GM18507 (cell line): ENCODE measurements at places on chromosomes 2 and 18.

DNA sequence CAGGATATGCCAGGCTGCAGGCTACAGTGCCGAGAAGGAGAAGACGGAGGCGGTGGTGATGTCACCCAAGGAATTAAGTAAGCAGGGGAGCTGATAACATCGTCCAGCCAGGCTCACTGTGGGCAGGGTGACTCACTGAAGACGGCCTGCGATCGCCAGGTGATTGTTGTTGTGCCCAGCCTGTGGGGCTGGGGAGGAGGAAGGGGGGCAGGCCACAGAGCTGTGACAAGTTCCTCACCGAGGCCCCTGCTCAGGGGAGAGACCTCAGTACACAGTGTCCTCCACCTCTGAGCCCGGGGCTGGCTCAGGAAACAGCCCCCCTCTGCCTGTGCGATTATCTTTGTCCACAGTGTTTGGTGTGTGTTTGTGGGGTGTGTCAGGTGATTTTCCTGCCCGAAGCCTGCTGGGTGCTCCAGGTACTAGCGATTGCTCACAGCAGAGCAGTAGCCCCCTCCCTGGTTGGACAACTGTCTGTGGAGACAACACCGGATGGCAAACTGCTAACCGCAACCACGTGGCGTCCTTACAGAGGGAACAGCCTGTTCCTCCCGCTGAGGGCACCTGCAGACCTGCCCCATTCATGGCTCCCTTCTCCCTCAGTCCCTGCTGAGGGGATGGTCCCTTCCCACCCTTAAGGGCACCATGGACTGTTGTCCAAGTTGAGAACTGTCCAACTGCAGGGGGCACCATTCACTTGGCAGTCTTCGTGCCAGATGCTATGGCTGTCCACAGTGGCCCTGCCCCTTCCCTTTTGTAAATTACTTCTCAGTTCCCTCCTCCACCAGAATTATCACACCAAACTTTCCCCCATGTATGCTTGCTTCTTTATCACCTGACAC, 95.1 kb downstream of the ZFP36L2 start:
- no peak for DNase-seq

DNA sequence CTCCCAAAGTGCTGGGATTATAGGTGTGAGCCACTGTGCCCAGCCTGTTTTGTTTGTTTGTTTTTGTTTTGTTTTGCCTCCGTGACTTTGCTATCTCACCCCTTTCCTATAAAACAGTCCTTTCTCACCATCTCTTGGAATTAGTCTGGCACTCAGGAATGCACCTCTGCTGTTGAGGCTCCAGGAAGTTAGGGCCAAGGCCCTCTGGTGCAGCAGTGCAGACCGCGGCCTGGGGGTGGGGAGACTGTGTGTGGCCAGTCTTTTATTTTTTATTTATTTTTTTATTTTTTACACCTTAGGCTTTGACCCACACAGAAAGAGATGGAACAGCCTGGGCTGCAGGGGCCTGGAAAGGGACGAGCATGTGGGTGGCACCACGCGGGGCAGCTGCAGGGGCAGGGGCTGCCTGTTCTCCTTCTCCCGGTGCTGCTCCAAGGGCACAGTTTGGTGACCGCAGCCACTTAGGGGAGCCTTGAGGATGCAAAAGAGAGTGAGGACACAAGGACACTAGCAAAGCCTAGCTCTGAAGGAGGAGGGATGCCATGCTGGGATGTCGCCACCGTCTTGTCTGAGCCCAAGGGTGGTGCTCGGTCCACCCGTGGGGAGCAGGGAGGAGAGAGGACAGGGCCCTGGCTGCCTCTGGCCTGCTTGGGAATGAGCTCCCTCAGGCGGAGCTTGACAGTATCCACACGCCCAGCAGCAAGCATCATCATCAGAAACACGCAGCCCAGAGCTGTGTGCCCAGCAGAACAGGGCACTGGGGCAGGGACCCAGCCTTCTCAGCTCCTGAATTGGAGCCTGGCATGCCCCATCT, 19.4 kb upstream of the ALPI start:
- DNase-seq: no peak

DNA sequence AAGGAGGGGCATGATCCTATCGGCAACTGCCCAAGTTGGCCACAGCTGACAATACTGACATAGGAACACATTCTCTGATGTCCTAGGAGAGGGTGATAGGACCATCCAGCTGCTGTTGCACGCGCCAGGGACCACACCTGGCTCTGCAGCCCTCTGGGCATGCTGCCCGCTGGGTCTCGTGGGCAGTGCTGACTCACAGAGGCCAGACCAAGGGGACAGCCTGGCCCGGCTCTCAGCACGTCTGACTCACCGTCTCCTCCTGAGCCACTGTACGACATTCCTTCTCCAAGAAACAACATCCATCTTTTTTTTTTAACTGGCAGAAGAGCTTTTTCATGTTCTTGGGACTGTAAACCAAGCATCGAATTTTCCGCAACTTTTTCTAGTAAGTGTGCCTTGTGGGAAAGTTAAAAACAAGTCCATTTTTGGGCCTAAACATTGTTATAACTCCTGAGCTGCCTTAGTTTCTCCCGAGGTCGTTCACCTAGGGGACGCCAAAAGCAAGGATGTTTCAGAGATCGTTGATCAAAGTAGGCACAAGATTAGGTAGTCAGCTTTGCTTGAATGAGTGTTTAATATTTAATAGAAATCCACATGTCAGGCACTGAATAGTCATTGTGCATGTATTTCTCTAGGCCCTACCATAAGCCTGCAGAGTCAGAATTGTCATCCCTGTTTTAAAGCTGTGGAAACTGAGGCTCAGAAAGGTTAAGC, 100.3 kb downstream of the TTC32 start:
- no peak for DNase-seq

- DNase-seq: no peak
Observed at GRCh38 chr18:56096861-56097260, 508.9 kb upstream of the TCF4 start.

- DNase-seq: no peak
Observed at GRCh38 chr18:79910563-79911343, 40.7 kb downstream of the SLC66A2 start.

DNA sequence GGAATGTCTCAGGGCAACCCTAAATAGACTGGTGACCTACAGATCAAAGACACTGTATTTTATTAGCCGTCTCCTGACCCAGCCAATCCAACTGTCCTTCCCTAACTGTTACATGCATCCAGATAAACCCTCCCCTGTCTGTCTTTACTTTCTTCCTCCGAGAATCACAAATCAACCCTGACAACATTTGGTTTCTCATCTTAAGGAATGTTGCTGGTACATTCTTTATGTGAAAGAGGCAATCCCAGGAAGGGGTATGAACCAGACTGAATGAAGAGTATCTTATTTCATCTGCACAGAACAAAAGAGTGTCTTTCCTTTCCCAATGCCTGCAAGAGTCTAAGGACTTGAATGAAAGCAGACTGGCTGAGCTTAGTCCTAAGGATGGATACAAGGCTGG, 113.9 kb upstream of the LTBP1 start:
- no peak for DNase-seq

- no peak for DNase-seq
Observed at GRCh38 chr2:133157141-133157540, 411.1 kb downstream of the NCKAP5 start.
